NCI-H1436 (cell line): ENCODE measurements at places on chromosomes 6 and 20.

DNA sequence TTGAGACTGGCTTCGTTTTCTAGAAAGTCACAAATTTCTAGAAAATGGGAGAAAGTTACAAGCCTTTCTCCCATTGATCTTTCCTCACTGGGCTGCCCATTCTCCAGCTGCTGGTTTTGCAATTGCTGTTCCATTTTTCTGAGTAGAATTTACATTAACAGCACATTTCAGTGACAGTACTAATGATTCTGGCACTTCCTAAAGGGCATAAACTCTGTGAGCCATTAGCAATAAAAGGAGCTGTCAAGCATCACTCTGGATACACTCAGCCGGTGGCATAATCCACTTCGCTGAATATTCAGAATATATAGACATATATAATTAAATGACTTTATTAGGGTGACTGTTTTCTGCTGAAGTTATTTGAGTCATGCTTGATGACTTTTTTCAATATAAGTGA, 6.7 kb upstream of the SSTR4 start:
- DNase-seq = no peak

DNA sequence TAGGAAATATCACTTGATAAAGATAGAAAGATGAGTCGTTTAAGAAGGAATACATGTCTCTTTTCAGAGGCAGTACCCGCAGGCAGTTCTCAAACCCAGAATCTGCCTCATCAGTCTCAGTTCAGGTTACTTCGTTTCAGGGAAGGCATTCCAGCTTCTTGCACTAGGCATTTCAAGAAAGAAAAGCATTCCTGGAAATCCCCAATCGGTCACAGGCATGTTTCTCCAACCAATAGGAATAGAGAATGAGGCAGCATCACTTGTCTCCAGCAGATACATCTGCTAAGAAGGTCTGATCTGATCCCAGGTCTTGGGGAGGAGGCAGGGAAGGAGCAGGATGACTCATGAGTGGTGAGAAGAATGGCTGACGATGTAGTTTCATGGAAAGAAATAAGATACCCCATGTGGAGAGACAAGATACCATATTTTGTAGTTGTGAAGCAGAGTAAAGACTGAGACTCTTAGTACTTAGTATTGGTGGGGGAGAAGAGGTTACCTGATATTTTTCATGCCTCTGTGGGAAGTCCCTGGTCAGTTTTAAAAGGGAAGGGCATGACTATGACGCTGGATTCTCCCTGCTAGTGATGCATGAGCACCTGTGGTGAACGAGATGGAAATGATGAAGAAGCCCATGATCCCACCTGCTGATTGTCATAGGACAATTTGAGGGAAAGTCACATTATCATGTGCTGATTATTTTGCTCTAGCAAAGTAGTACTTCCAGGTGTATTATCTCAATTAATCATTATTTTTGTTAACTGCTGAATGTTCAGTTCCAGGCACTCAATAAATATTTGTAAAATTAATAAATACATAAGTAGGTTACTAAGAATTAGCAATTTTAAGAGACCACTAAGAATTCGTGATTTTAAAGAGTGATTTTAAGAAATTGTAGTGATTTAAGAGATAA, 20.3 kb upstream of the HLA-DRB1 start:
- no peak for DNase-seq

DNA sequence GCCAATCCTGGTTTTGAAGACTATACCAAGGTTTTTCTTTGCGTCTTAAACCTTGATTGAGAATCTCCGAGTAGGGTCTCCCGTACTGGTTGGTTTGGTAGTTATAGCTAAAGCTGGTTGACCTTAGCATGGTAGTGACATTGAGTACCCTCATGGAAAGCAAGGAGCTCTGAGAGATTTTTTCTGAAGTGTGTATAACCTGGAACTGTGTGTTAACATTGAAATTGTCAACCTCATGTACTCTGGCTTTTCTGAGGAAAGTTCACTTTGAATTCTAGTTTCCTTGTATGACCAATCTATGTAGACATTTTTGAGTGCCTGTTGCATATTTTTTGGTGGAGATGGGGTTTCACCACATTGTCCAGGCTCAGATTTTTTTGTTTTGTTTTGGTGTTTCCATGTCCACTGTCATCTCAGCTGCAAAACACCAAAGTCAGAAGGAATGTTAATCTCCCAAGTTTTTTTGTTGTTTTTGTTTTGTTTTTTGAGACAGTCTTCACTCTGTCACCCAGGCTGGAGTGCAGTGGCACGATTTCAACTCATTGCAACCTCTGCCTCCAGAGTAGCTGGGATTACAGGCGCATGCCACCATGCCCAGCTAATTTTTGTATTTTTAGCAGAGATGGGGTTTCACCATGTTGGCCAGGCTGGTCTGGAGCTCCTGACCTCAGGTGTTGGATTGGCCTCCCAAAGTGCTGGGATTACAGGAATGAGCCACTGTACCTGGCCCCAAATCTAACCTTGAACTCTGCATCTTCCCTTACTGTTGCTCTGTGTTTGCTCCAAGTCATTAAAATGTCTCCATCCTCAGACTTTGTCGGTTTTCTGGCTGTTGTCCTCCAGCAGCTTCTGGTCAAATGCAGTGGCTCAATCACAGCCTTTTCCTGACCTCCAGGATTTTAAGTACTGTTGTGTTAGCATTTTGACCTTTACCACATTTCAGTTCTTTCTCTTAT, 4.3 kb downstream of the RPS12 start:
- DNase-seq = no peak

GRCh38 chr20:41375846-41376245, 9.2 kb upstream of the EMILIN3 start:
- DNase-seq = no peak

DNA sequence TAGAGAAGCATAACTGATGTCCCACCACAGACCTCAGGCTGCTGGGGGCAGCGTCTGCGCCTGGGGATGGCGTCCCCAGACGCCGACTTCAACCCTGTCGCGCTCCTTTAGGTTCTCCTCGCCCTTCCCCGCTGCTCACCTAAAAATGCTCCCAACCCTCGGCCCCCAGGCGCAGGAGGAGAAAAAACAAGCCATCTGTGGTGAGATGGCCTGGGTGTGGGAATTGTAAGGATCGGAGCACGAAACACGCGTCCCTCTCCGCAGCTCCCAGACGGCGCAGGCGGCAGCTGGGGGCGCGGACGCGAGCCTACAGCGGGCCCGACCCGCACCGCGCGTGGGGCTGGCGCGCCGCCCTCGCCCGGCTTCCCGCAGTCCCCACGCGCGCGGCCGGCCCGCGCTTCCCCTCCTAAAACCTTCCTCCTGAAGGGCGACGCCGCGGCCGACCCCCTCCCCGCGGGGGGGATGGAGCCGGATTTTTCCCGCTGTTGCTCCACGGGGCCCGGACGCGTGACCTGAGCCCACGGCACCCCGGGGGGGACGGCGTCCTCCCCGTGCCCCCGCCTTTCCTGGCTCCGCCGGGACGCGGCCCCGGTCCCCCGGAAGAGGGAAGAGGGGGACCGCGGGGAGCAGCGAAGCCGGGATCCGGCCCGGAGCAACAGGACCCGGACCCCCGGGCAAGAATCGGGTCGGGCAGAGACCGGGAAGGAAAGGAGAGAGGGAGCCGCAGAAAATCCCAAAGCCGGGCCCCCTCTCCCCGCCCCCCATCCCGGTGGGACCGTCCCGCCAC, 611 bp downstream of the EPB41L2 start:
- no peak for DNase-seq

- no peak for DNase-seq
These were observed 212.4 kb downstream of the GMPR start for GRCh38 chr6:16450821-16451220.

GRCh38 chr6:24981386-24981760, 45.6 kb upstream of the RIPOR2 start:
- no peak for DNase-seq

DNA sequence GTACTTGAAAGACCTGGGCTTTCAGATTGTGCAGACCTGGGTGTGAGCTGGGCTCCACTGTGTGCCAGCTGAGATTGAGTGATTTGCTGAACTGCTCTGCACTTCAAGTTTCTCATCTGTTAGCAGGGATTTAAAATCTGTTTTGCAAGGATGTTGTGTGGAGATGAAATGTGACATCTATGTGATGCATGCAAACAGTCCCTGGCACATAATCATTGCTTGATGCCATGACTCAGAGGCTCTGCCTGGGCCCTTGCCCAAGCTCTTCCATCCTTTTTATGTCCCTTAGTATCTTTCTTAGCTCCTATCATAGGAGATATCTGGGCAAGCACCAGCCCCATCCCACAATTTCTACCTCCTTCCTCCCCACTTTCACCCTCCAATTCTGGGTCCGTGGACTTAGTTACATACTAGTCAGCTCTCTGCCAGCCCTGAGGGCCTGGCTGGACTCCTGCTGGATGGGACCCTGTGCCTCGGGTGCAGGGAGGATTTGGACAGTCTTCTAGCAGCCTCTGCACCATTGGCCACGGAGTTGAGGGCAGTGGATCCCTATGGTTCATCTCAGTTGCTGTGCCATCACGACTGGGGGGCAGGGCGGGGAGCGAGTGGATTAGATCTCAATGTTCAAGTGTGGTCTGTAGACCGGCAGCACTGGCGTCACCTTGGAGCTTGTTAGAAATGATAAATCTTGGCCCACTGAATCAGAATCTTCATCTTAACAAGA, 103.6 kb downstream of the MAP3K7 start:
- no peak for DNase-seq

GRCh38 chr20:53399083-53399482, 194.6 kb downstream of the ZNF217 start:
- DNase-seq = no peak

DNA sequence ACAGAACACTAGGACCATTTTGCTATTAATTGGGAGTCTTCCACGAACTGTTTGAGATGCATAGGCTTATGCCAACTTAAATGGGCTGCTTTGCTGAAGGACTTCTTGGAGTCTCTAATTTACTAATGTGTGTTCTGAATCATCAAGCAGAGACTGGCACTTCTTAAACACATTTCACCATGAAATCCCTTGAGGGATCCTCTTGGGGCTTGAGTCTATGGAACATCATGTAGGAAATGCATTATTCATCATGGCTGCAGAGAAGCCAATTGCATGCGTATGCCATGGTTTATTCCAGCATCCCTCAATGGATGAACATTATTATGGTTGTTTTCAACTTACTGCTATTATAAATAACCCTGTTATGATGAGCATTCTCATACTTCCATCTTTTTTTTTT, 73.4 kb downstream of the FGD2 start:
- no peak for DNase-seq

GRCh38 chr20:4009309-4009708, 6.0 kb downstream of the RNF24 start:
- DNase-seq = no peak

DNA sequence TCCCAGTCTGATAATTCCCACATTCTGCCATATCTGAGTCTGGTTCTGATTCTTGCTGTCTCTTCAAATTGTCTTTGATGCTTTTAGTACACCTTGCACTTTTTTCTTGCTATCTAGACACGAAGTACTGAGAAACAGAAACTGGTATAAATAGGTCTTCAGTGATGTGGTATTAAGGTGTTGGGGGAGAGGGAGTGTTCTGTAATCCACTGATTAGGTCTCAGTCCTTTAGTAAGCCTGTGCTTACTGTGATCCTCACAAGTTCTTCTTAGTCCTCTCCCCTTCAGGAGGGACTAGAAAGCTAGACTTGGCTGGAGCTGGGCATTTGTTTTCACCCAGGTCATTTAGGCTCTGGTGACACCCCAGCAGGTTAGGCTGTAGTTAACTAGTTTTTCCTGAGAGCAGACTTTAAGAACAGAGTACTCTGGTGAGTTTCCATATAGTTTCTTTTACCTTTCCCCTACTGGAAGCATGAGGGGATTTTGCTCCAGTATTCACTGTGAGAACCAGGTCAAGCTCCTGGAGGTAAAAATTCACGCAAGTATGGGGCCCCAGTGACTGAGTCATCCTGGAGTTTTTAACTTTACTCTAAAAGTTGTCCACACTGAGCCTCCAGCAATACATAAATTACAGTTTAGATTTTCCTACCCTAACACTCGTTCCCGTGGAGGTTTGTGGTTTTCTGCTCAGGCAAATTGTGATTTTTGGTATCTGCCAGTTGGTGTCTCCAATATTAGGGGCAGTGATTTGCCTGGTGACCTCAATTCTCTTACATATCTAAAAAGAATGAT, 154.6 kb downstream of the CDKAL1 start:
- no peak for DNase-seq

DNA sequence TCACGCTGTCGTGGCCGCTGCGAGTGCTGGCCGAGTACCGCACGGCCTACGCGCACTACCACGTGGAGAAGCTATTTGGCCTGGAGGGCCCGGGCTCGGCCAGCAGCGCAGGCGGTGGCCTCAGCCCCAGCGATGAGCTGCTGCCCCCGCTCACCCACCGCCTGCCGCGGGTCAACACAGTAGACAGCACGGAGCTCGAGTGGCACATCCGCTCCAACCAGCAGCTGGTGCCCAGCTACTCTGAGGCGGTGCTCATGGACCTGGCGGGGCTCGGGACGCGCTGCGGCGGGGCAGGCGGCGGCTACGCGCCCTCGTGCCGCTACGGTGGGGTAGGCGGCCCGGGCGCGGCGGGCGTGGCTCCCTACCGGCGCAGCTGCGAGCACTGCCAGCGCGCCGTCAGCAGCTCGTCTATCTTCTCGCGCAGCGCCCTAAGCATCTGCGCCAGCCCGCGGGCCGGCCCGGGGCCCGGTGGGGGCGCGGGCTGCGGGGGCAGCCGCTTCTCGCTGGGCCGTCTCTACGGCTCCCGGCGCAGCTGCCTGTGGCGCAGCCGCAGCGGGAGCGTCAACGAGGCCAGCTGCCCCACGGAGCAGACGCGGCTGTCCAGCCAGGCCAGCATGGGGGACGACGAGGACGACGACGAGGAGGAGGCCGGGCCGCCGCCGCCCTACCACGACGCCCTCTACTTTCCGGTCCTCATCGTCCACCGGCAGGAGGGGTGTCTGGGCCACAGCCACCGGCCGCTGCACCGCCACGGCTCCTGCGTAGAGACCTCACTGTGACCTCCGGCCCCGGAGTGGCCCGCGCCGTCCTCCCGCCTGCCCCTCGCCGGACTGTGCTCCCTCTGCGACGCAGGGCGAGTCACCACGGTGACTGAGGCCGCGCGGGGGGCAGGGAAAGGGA, 5.7 kb downstream of the TMEM151B start:
- no peak for DNase-seq

DNA sequence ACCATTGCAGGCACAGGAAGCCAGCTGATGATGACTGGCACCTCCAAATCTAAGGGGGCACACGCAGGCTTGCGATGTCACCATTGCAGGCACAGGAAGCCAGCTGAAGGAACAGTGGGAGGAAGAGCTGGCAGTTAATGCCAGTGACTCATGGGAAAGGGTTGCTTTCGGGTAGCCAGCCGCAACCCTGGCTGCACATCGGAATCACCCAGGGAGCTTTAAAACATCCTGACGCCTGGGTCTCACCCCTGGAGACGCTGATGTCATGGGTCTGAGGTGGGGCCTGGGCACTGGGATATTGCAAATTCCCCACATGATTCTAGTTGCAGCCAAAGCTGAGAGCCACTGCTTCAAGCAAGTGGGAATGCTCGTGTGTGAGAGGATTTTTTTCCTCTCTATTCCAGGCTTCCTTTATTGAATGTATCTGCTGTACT, 16.1 kb upstream of the CCN6 start:
- DNase-seq = no peak

GRCh38 chr6:158387036-158387435, 74.8 kb downstream of the TULP4 start:
- no peak for DNase-seq

GRCh38 chr20:57691699-57692098, 18.1 kb downstream of the PMEPA1 start:
- no peak for DNase-seq
